ENCODE measurements at places on chromosomes 3 and 15.

DNA sequence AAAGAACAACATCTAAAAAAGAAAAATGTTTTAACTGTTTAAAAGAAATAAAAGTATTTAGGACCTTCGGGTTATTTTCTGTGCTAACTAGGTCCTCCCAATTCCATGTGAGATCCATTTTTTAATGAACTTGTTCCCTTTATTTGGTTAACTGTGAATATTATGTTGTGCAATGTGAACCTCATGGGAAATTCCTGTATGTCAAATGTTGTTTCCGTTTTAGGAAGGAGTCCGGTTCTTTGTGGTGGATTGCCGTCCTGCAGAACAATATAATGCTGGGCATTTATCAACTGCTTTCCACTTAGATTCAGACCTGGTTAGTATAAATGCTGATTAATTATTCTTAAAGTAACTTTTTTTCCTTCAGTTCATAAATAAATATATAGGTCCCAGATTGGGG, 35.5 kb upstream of the NIT2 start:
- no peak for DNase-seq

- no peak for DNase-seq
These were observed 106.5 kb upstream of the PROK2 start for GRCh38 chr3:71891483-71891882.

DNA sequence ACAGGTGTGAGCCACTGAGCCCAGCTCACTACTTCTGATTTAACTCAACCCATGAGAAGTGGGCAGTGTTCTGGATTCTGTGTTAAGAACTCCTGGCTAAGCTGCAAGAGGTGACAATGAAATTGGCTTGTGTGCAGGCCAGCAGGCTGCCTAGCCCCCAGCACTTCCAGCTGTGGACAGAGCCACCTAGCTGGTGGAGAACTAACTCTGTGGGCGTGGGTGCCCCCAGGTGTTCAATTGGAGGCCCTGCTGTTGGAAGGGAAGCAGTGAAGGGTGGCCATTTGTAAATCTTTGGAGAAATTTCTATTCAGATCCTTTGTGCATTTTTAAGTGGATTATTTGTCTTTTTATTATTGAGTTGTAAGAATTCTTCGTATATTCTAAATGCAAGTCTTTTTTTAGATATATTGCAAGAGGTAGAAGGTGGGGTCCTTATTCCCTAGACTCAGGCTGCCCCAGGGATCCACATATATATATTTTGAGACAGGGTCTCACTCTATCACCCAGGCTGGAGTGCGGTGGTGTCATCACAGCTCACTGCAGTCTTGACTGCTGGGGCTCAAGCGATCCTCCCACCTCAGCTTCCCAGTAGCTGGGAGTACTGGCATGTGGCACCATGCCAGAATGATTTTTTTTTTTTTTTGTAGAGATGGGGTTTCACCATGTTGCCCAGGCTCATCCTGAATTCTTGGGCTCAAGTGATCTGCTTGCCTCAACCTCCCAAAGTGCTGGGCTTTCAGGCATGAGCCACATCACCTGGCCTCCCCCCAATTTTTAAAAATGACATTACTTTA, 7.2 kb upstream of the SCAMP5 start:
- DNase-seq: peak; percentile 47

DNA sequence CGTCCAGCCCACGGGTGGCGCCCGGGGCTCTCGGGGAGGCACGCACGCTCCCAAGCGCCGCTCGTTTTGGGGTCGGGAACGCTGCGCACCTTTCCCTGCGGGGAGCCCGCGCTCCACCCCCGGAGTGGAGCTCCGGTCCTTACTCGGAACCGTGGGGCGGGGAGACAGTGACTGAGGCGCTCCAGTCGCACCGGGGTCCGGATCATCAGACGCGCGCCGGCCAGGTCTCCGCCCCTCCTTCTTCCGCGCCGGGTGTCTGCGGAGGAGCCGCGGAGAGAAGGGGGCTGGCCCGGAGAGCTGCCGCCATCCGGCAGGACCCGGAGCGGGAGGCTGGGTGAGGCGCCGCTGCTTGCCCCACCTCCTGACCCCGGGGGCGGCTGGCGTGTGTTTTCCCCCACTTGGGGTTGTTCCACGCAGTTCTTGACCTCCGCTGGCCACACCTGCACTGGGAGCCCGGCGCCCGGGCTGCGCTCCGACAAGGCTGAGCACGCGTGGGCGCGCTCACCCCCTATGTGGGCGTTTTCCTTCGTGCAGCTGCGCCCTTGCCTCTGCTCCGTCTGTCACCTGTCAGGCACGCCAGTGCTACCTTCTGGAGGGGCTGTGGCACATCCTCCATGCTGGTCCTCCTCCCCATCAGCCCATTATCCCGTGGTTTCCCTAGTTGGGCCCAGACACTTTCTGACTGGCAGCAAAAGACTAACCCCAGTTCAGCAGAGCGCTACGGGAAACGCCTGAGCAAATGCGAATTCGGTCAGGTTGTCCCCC, at the start of gene MCF2L2:
TSS of gene MCF2L2 (minus strand) at position 173 of the 765 bp plus-strand sequence. CDS start 642 bp downstream, outside the sequence.
- peak; percentile 29 for DNase-seq

DNA sequence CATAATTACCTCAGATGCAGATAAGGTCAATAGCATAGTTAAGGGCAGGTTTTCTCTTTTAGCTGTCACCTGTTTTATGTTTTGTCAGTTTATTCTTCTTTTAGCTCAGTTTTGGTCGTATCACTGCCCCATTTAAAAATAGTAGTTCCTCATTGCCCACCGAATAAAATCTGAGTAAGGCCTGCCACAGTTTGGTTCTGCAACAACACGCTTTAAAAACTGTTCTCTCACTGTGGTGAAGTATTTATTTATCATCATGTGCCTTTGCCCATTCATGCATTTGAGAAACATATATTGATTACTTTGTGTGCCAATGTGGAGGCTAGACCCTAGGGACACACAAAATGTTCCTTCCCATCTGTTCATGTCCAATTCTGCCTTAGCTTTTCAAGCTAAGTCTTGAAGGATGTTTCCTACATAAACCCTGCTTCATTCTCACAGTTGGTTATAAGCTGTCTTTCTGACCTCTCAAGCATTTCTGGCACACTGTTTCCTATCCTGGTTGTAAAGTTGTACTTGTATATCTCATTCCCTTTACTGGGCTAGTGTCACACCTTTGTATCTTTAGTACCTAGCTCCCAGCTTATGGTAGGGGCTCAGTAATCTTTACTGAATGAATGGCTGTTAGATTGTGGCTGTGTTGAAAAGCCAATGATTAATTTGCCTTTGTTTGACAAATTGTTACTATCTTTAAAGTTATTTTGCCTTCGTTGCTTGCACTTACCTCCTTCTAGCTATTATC, 23.9 kb downstream of the AKAP13 start:
- DNase-seq: no peak

DNA sequence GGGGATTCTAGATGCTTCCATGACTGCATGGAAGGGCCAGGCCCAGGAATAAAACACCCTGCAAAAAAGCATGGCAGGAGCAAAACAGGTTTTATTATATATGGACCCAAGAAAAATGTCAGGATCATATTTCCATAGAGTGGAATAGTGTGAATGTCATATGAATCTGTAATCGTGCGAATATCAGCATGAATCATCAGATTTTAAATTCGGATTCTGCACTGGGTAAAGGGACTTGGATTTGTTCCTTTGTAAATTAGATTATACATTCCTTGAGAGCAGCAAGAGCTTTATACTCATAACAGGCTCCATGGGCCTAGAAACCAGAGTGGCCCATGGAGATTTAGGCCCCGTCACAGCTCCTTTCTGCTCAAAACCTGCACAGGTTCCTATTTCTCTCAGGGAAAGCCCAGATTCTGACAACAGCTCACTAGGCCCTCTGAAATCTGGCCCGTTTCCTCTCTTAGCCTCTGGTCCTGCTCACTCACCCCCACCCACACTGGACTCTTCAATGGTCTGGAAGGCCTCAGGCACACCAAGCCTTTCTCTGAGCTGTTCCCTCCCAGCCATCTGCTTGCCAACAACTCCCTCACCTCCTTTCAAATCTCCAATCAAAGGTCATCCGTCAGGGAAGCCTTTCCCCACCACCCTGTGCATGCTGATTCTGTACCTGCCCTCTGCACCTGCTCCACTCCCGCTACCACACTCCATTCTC, 76.0 kb downstream of the FEM1B start:
- DNase-seq: peak; percentile 31

GRCh38 chr3:111903067-111903511, 44.0 kb downstream of the PHLDB2 start:
- peak; percentile 94 for DNase-seq

GRCh38 chr15:26879706-26880105, 12.8 kb downstream of the GABRA5 start:
- no peak for DNase-seq

DNA sequence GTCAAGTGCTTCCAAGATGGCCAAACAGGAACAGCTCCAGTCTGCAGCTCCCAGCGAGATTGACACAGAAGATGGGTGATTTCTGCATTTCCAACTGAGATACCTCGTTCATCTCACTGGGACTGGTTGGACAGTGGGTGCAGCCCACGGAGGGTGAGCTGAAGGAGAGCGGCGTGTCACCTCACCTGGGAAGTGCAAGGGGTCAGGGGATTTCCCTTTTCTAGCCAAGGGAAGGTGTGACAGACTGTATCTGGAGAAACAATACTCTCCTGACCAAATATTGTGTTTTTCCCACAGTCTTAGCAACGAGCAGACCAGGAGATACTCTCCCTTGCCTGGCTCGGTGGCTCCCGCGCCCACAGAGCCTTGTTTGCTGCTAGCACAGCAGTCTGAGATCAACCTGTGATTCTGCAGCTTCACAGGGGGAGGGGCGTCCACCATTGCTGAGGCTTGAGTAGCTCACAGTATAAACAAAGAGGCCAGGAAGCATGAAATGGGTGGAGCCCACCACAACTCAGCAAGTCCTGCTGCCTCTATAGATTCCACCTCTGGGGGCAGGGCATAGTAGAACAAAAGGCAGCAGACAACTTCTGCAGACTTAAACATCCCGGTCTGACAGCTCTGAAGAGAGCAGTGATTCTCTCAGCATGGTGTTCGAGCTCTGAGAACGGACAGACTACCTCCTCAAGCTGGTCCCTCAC, 293.5 kb upstream of the SUCLG2 start:
- no peak for DNase-seq

- peak; percentile 17 for DNase-seq
These were observed 13.8 kb downstream of the ATP10A start for GRCh38 chr15:25849157-25849921.

GRCh38 chr3:119677641-119677934, 382 bp upstream of the COX17 start:
- DNase-seq: no peak

DNA sequence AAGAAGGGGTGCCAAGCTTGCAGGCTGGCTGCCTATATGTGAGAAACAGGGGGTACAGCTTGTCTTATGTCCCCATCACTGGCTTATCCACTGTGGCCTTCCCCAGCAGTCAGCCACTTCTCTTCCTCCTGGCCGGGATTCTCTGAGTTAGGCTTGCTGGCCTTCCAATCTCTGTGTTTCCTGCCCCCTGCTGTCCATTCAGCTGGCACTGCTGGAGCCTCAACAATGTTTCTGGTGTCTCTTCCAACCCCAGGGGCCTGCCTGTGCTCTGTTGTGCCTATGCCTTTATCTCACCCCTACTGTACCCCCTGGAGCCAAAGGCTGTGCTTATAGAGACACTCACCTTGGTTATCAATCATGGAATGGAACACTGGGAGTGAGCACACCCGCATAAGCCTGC, 36.5 kb downstream of the ANAPC13 start:
- DNase-seq: peak; percentile 58

GRCh38 chr3:50265571-50265970, 3.4 kb upstream of the SEMA3B start:
- DNase-seq: no peak

- DNase-seq: peak; percentile 84
These were observed 39.6 kb downstream of the VGLL3 start for GRCh38 chr3:86951322-86951721.

- peak; percentile 9 for DNase-seq
These were observed 167.4 kb downstream of the NTRK3 start for GRCh38 chr15:88089024-88089620.

- no peak for DNase-seq
These were observed 98.8 kb downstream of the EEFSEC start for GRCh38 chr3:128252083-128252482.

DNA sequence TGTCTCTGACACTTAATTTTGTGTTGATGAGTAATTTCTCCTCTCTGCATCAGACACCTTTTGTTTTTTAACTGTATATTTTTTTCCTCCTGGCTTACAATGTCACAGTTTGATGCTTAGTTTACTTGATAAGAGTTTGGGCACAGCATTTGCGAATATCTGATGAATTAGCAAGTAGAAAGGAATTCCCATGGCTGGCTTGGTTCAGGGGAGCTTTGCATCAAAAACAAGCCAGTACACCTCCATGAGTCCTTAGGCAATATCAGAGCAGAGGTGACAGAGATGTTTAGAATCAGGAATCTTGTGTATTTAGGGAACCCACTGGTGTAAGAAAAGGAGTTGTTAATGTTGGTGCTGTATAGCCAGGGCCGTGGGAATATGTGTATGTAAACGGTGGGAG, 9.3 kb downstream of the ARHGEF26 start:
- DNase-seq: peak; percentile 11

GRCh38 chr3:48268381-48268935, 27.6 kb downstream of the ZNF589 start:
- DNase-seq: no peak

DNA sequence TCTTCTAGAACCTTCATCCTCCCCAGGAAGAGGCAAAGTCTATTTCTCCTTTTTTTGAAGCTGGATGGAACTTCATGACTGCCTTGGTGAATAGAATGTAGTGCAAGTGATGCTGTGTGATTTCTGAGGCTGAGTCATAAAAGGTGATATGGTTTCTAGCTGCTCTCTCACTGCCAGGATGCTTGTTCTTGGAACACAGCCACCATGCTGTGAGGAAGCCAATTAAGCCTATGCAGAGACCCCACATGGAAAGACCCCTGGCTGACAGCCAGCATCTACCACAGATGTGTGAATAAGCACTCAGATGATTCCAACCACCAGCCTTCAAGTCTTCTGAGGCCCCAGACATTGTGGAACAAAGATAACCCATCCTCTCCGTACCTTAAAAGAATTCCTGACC, 57.0 kb downstream of the ISL2 start:
- peak; percentile 36 for DNase-seq

DNA sequence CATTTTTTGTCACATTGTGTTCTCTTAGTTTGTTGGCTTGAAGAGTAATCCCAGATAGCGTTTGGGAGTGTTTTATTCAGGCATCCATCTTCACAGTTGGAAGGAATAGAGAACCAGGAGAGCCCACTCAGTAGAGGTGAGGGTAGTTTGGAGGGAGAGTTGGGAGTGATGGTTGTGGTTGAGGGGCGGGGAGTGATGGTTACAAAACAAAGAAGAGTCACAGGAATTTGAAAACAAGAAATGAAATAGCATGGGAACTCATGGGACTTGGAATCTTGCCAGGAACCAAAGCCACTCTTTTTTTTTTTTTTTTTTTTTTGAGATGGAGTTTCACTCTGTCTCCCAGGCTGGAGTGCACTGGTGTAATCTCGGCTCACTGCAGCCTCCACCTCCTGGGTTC, 36.3 kb downstream of the DUT start:
- peak; percentile 64 for DNase-seq

GRCh38 chr3:35971686-35972085, 332.4 kb downstream of the ARPP21 start:
- no peak for DNase-seq
